ENCODE measurements at places on chromosomes 3 and 15.

GRCh38 chr3:129336093-129336706, 57.5 kb downstream of the HMCES start:
- no peak for DNase-seq

DNA sequence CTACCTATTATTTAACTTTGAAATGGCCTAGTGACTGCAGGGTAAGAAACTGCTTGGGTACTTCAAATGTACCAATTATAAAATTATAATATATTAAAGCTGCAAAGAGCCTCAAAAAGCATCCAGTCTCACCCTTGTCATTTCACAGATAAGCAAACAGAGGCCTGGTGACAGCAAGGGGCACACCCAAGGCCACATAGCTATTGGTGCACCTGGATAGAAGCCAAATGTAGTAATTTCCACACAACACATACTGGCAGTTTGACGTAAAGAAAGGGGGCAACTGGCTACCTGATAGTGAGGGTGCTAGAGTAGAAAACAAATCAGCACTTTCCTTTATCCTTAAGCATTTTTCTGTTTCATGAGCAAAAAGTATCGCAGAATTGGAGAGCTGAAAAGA, 51.1 kb downstream of the IFT57 start:
- no peak for DNase-seq

- no peak for DNase-seq
These were observed 4.6 kb downstream of the SHOX2 start for GRCh38 chr3:158101335-158102241.

GRCh38 chr3:13285007-13285567, 135.0 kb downstream of the NUP210 start:
- DNase-seq: no peak

DNA sequence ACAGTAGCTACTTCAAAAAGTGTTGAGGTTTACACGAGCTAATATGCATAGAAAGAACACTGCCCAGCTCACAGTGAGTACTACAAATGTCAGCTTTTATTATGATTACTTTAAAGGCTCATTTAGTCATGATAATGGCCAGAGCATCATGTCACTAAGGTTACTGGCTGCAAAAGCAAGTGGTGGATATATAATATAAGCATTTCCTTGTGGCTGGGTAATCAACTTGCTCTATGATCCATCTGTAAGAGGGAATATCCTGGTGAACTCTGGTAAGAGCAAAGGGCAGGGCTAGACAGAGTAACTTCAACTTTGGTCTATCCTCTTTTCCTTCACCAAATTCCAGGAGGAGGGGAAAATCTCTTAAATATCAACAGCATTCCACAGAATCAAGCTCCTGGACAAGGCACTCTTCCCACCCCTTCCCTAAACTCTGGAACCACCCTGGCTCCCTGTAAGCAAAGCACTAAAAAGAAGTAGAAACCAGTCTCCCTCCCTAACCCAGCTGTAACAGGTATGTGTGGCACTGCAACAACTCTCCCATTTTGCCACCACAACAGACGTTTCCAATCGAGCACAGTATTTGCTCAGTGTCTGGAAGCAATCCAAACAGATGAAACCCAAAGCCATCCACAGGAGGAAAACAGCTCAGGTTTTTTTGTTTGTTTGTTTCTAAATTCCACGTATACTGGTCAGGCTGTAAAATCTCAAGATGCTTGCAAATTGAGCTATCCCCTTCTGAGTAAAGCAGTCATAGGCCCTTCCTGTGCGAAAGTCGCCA, 13.4 kb downstream of the B4GALT4 start:
- no peak for DNase-seq

Measured in stimulated activated CD8-positive, alpha-beta memory T cell treated with anti-CD3 and anti-CD28 coated beads, Interleukin-15, amount 100 ng/mL, for 4 hours (primary cell).